HFFc6 (cell line): ENCODE measurements at places on chromosomes 12 and 14. TPM values are rescaled to one million over a fixed set of nuclear protein-coding genes. Genes with fewer than 3 reads are reported as not detected.

GRCh38 chr12:70971001-70971794 is 50.7 kb upstream of the PTPRR start:
- no peaks in the 10 kb centered on the region for H3K36me3 ChIP-seq
- no peaks in the 10 kb centered on the region for H3K4me1 ChIP-seq
- no peak for DNase-seq
- H3K27ac ChIP-seq: no peak overlapping the region
- H3K27me3 ChIP-seq: no peaks in the 10 kb centered on the region

DNA sequence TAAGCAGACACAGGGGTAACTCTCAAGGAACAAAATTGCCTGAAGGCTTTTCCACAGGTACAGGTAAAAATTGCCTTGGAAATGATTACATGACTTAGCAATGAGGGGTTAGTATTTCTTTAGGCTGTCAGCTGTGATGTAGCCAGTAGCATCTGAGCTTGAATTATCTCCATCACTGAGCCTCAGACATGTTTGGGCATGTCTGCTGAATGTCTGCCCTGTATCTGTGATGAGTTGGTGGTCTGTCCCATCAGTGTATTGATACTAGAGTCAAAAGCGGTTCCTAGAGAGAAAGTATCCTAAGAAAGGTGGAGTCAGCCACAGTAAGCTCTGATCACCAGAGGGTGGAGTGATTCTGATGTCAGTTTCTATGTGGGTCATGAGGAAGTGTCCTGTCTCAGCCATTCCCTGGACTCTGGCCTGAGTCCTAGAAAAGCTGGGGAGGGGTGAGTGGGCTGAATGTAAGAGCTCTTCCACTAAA is 16.3 kb downstream of the AKAP6 start:
- no peak for DNase-seq
- no peaks in the 10 kb centered on the region for H3K27me3 ChIP-seq
- H3K36me3 ChIP-seq: peaks cover 9% of the 10 kb centered on the region; the same call in 1 of the 2 replicates
- H3K4me1 ChIP-seq: peaks cover 38% of the 10 kb centered on the region

DNA sequence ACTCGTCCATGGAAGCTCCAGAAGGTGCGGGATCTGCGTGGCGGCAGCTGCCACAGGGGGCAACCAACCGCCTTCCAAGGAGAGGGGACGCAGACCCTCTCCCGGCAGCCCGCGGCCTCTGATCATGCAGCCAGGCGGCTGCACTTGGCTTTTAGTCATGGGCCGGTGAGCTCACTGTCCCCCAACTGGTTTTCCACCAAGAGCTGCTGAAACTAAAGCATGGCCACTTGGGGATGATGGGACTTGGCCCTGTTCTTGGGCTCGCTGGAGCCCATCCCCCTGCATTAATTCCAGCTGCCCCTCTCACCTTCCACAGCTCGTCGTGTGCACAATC is 39.1 kb downstream of the CCDC85C start:
- H3K4me3 ChIP-seq: no peak overlapping the region
- DNase-seq: no peak
- no peaks in the 10 kb centered on the region for H3K27me3 ChIP-seq
- peaks cover 57% of the 10 kb centered on the region for H3K4me1 ChIP-seq
- H3K27ac ChIP-seq: no peak overlapping the region

GRCh38 chr14:58805057-58805456 is 167.3 kb downstream of the DACT1 start:
- peaks cover 3% of the 10 kb centered on the region for H3K27me3 ChIP-seq
- no peaks in the 10 kb centered on the region; the same call in 1 of the 2 replicates for H3K36me3 ChIP-seq
- no peak overlapping the region for H3K27ac ChIP-seq
- H3K4me3 ChIP-seq: no peak overlapping the region
- DNase-seq: no peak

DNA sequence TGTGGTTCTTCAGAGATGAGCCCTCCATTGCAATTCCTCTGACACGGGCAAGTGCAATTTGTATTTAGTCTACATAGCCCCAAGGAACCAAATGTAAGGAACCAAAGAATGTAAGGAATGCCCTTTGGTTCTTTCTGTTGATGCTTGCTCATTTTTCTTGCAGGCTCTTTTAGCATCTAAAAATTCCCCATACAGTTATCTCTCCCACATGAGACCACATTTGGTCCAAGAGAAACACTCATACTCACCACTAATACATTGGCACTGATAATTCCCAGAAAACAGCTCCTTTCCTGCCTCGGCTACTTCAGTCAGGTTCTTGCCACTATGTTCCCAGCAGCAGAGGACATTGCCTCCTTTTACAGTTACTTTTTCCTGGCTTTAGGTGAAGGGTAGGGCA is 332.6 kb downstream of the AEBP2 start:
- H3K36me3 ChIP-seq: no peaks in the 10 kb centered on the region
- H3K27me3 ChIP-seq: peaks cover 9% of the 10 kb centered on the region
- no peak overlapping the region for H3K4me3 ChIP-seq
- peak; percentile 37 for DNase-seq
- H3K27ac ChIP-seq: no peak overlapping the region
- H3K4me1 ChIP-seq: peaks cover 14% of the 10 kb centered on the region

DNA sequence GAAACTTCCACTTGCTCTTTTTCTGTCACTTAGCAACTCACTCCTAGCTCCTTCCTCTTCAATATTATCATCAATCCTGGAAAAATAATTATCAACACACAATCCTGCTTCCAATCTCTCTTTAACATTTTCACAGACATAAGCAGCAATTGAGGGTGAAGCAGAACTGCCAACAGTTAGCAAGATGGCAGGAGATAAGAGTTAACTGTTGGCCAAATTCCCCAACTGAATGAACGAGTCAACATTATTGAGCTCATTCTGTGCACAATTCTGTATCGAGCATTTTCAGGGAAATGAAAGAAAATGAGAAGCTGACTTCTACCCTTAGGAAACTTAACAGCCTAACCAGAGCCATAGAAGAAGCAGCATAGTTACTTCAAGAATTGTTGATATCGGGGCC is 152.0 kb downstream of the KCNA5 start:
- H3K4me3 ChIP-seq: no peak overlapping the region
- no peaks in the 10 kb centered on the region for H3K36me3 ChIP-seq
- DNase-seq: no peak
- H3K4me1 ChIP-seq: peaks cover 47% of the 10 kb centered on the region

Gene SLC7A8
- total RNA-seq: 12.2 to 26.1 TPM (median 17.6 TPM) in 3 replicates

Gene PLEK2
- total RNA-seq: 8.7 to 23.9 TPM (median 13.4 TPM) in 3 replicates

GRCh38 chr12:109689426-109689825 is 24.2 kb upstream of the FAM222A start:
- no peak overlapping the region for H3K4me3 ChIP-seq
- no peak for DNase-seq
- H3K27ac ChIP-seq: no peak overlapping the region
- H3K4me1 ChIP-seq: no peaks in the 10 kb centered on the region
- H3K27me3 ChIP-seq: peaks cover 20% of the 10 kb centered on the region
- no peaks in the 10 kb centered on the region for H3K36me3 ChIP-seq
